Activated CD4-positive, alpha-beta memory T cell treated with anti-CD3 and anti-CD28 coated beads, Interleukin-2, amount 10 ng/mL, durations not matched to agents 7 days and 5 days (primary cell): ENCODE measurements at places on chromosomes 7 and 10. TPM values are rescaled to one million over a fixed set of nuclear protein-coding genes. Genes with fewer than 3 reads are reported as not detected.

The CNNM1 gene
- 0.08 TPM for total RNA-seq

The OR6B1 gene
- not detected for total RNA-seq

- no peak overlapping the region for H3K4me3 ChIP-seq
- H3K27me3 ChIP-seq = no peaks in the 10 kb centered on the region
- no peak overlapping the region for H3K27ac ChIP-seq
Observed at GRCh38 chr7:5615190-5616070, 166.0 kb downstream of the RNF216 start.

The BTBD16 gene
- not detected for total RNA-seq

- DNase-seq = no peak
- no peaks in the 10 kb centered on the region for H3K27me3 ChIP-seq
- no peaks in the 10 kb centered on the region for H3K4me1 ChIP-seq
- H3K36me3 ChIP-seq = no peaks in the 10 kb centered on the region
- H3K4me3 ChIP-seq = no peak overlapping the region
Observed at GRCh38 chr7:141402277-141402996, 148.8 kb upstream of the AGK start.

GRCh38 chr10:63832686-63833085 is 311.5 kb downstream of the REEP3 start:
- H3K4me3 ChIP-seq = no peak overlapping the region
- H3K4me1 ChIP-seq = no peaks in the 10 kb centered on the region
- peaks cover 5% of the 10 kb centered on the region for H3K27me3 ChIP-seq
- H3K27ac ChIP-seq = no peak overlapping the region
- H3K36me3 ChIP-seq = no peaks in the 10 kb centered on the region
- DNase-seq = no peak

The EGR2 gene
- total RNA-seq = 6.4 TPM

GRCh38 chr7:19397911-19398310 is 252.7 kb upstream of the FERD3L start:
- no peaks in the 10 kb centered on the region for H3K36me3 ChIP-seq
- no peak overlapping the region for H3K27ac ChIP-seq
- no peaks in the 10 kb centered on the region for H3K4me1 ChIP-seq
- H3K27me3 ChIP-seq = no peaks in the 10 kb centered on the region
- DNase-seq = no peak

DNA sequence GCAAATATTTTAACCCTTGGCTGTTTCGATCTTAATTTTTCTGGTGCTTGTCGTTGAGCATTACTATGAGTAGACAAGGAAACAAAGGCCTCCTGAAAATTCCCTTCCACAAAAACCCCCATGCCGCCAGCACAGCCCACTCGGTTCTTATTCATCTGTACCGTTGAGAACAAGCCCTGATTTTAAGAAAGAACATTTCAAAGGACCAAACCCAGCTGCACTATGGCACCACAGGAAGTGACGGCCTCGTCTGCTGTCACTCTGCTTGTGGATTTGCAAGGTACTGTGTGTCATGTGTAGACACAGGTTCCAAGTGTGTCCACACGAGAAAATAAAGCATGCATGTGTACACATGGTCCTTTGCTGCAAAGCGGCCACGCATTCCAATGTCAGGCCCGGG is 285.2 kb downstream of the DNAJB6 start:
- no peaks in the 10 kb centered on the region for H3K36me3 ChIP-seq
- H3K27ac ChIP-seq = no peak overlapping the region
- H3K27me3 ChIP-seq = no peaks in the 10 kb centered on the region

The C10orf67 gene
- not detected for total RNA-seq

- DNase-seq = no peak
- H3K36me3 ChIP-seq = peaks cover 32% of the 10 kb centered on the region
- peak overlapping the region; percentile 87 for H3K4me3 ChIP-seq
- H3K27ac ChIP-seq = peak overlapping the region; percentile 95
- H3K27me3 ChIP-seq = peaks cover 3% of the 10 kb centered on the region
- peaks cover 58% of the 10 kb centered on the region for H3K4me1 ChIP-seq
Observed at GRCh38 chr10:110211465-110211843, 4.0 kb downstream of the MXI1 start.

GRCh38 chr10:28429573-28430216 is 103.2 kb upstream of the WAC start:
- no peak for DNase-seq
- H3K27ac ChIP-seq = no peak overlapping the region
- no peak overlapping the region for H3K4me3 ChIP-seq
- peaks cover 9% of the 10 kb centered on the region for H3K4me1 ChIP-seq
- no peaks in the 10 kb centered on the region for H3K36me3 ChIP-seq
- peaks cover 4% of the 10 kb centered on the region for H3K27me3 ChIP-seq

- DNase-seq = no peak
- no peaks in the 10 kb centered on the region for H3K27me3 ChIP-seq
- no peaks in the 10 kb centered on the region for H3K4me1 ChIP-seq
- H3K4me3 ChIP-seq = no peak overlapping the region
- no peaks in the 10 kb centered on the region for H3K36me3 ChIP-seq
- H3K27ac ChIP-seq = no peak overlapping the region
Observed at GRCh38 chr7:33554046-33554445, 351.3 kb upstream of the BMPER start.

GRCh38 chr7:138668229-138668596 is 32.9 kb downstream of the SVOPL start:
- H3K4me3 ChIP-seq = no peak overlapping the region
- H3K27me3 ChIP-seq = peaks cover 35% of the 10 kb centered on the region
- no peak overlapping the region for H3K27ac ChIP-seq

- H3K27ac ChIP-seq = peak overlapping the region; percentile 65
- peak; percentile 53 for DNase-seq
- H3K27me3 ChIP-seq = peaks cover 31% of the 10 kb centered on the region
- peak overlapping the region; percentile 96 for H3K4me3 ChIP-seq
- H3K36me3 ChIP-seq = no peaks in the 10 kb centered on the region
Observed at GRCh38 chr10:95560278-95561176, 644 bp downstream of the SORBS1 start.

GRCh38 chr7:47505312-47506007 is 76.5 kb downstream of the TNS3 start:
- no peaks in the 10 kb centered on the region for H3K27me3 ChIP-seq
- no peak overlapping the region for H3K27ac ChIP-seq
- H3K4me1 ChIP-seq = no peaks in the 10 kb centered on the region
- H3K36me3 ChIP-seq = no peaks in the 10 kb centered on the region

- no peak for DNase-seq
- no peaks in the 10 kb centered on the region for H3K27me3 ChIP-seq
- no peaks in the 10 kb centered on the region for H3K36me3 ChIP-seq
- H3K4me1 ChIP-seq = no peaks in the 10 kb centered on the region
- no peak overlapping the region for H3K27ac ChIP-seq
- no peak overlapping the region for H3K4me3 ChIP-seq
Observed at GRCh38 chr10:112761256-112761655, 188.8 kb upstream of the TCF7L2 start.

DNA sequence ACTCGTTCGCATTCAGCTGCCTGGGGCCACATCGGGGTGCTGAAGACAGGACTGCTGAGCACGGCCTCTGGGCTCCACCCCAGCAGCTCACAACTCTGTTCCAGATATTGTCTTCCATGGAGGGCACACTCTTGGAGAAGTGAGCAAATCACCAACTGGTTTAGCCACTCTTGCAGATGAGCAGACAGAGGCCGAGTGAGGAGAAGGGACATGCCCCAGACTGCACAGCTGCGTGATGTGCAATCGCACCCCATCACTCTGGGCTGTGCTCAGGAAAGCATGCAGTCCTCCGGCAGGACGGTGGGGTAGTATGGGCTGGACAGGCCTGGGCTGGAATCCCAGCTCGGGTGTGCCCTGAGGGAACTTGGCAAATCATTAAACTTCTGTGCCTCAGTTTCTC is 111.6 kb downstream of the FAM53B start:
- peaks cover 46% of the 10 kb centered on the region for H3K4me1 ChIP-seq
- DNase-seq = no peak
- H3K27me3 ChIP-seq = no peaks in the 10 kb centered on the region
- H3K36me3 ChIP-seq = peaks cover 30% of the 10 kb centered on the region
- H3K4me3 ChIP-seq = no peak overlapping the region
- no peak overlapping the region for H3K27ac ChIP-seq

DNA sequence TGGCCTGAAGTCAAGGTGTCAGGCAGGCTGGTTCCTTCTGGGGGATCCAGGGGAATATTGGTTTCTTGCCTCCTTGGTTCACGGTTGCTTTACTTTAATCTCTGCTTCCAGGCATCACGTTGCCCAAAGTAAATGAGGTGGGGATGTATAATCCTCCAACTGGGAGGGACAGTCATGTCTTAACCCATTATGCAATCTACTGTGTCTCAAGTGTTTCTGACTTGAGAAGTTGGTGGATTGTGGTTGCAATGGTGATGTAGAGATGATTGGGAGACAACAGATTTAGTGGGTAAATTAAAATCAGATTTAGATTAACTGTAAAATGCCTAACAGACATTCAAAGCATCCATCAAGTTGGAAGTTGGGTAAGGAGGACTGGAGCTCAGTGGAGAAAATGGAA is 32.7 kb downstream of the TBXAS1 start:
- DNase-seq = no peak
- H3K27ac ChIP-seq = no peak overlapping the region
- H3K36me3 ChIP-seq = peaks cover 32% of the 10 kb centered on the region
- no peak overlapping the region for H3K4me3 ChIP-seq
- H3K27me3 ChIP-seq = peaks cover 14% of the 10 kb centered on the region

GRCh38 chr7:50327443-50327842 is 22.9 kb downstream of the IKZF1 start:
- peaks cover 60% of the 10 kb centered on the region for H3K36me3 ChIP-seq
- H3K4me3 ChIP-seq = no peak overlapping the region
- DNase-seq = no peak
- H3K4me1 ChIP-seq = peaks cover 57% of the 10 kb centered on the region
- H3K27ac ChIP-seq = peak overlapping the region; percentile 21
- no peaks in the 10 kb centered on the region for H3K27me3 ChIP-seq

The SH2D4B gene
- 0.13 TPM for total RNA-seq

The CFTR gene
- total RNA-seq = not detected

The LIPF gene
- total RNA-seq = not detected

- DNase-seq = no peak
- peaks cover 53% of the 10 kb centered on the region for H3K36me3 ChIP-seq
- H3K4me3 ChIP-seq = no peak overlapping the region
Observed at GRCh38 chr10:79313911-79314439, 33.3 kb upstream of the PPIF start.

DNA sequence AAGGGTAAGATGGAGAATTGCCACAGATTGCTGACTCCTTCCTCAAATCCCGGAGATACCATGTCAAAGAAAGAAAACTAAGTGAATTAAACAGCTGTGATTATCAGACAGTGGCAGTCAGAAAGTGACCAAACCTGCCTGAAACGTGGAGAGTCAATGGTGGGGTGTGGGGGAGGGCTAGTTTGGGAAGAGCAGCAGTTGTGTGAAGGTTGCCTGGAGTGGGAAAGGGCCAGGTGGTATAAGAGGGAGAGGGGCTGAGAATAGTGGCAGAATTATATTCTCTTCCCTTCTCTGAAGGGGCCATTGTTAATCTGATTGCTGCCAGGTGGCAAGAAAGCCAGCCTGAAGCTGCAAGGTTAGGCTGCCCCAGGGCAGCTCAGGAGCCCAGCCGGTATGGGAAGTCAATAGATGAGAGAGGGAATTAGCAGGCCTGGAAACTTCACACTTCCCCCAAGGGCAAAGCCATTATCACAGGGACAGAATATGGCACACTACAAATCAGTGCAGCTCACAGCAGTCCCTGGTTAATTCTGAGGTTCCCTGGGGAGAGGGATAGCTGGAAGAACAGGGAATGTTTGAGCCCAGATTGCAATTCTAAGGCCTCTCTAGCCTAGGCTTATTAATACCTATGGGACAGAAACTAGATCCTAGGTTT is 83.9 kb upstream of the ITGB1 start:
- peaks cover 2% of the 10 kb centered on the region for H3K4me1 ChIP-seq
- H3K27ac ChIP-seq = no peak overlapping the region
- DNase-seq = no peak
- H3K36me3 ChIP-seq = no peaks in the 10 kb centered on the region
- H3K4me3 ChIP-seq = no peak overlapping the region

DNA sequence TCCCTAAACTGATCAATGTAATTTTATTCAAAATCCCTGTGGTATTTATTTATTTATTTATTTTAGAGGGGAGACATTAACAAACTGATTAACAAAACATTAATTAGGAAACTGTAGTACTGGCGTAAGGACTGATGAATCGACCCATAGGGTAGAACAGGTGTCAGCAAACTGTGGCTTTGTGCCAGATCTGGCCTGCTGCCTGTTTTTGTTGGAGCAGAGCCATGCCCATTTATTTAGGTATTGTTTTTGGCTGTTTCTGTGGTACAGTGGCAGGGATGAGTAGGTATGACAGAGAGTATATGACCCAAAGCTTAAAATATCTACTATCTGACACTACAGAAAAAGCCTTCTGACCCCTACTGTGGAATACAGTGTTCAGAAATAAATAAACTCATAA is 332.5 kb upstream of the ETV1 start:
- H3K4me3 ChIP-seq = no peak overlapping the region
- H3K27me3 ChIP-seq = no peaks in the 10 kb centered on the region
- no peak overlapping the region for H3K27ac ChIP-seq
- H3K4me1 ChIP-seq = no peaks in the 10 kb centered on the region

The MYH16 gene
- not detected for total RNA-seq

DNA sequence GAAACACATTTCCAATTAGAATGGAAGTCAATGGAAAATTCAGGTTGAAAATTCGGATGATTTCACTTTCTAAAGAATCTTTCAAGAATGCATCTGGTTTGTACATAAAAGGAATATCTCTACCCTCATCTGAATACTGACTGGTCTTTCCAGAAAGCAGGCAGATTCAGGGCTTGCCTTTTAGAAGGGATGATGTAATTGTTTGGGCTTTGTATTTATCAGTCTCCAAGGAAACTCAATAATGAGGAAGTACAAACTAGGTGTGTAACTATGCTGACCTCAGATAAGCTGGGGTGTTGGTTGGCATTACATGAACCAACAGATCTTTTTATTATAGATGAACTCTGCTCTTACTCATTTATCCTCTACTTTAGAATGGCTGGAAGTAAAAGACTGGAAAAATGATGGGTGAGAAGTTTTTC is 24.1 kb downstream of the PDLIM1 start:
- H3K27me3 ChIP-seq = no peaks in the 10 kb centered on the region
- no peaks in the 10 kb centered on the region for H3K4me1 ChIP-seq
- no peaks in the 10 kb centered on the region for H3K36me3 ChIP-seq
- no peak overlapping the region for H3K4me3 ChIP-seq
- no peak overlapping the region for H3K27ac ChIP-seq

GRCh38 chr7:99707096-99707495 is 27.3 kb upstream of the CYP3A5 start:
- no peaks in the 10 kb centered on the region for H3K36me3 ChIP-seq
- DNase-seq = no peak
- no peaks in the 10 kb centered on the region for H3K4me1 ChIP-seq
- H3K27me3 ChIP-seq = no peaks in the 10 kb centered on the region
- H3K4me3 ChIP-seq = no peak overlapping the region
